Caco-2 (cell line): ENCODE measurements at places on chromosomes 7 and 10. TPM values are rescaled to one million over a fixed set of nuclear protein-coding genes. Genes with fewer than 3 reads are reported as not detected.

Gene SKIDA1
- total RNA-seq, result 5.7 and 6.3 TPM in 2 replicates

Gene CYP2W1
- total RNA-seq, result 24.0 and 25.1 TPM in 2 replicates

Gene C10orf105
- total RNA-seq, result not detected in 2 replicates

Gene PSMA2
- 147 and 159 TPM in 2 replicates for total RNA-seq

Gene ATOH7
- total RNA-seq, result 0.21 and 0.54 TPM in 2 replicates

GRCh38 chr10:62514079-62514693 lies 140.0 kb downstream of the ZNF365 start:
- H3K4me3 ChIP-seq, result no peak overlapping the region
- no peak for DNase-seq
- H3K36me3 ChIP-seq, result no peaks in the 10 kb centered on the region
- no peaks in the 10 kb centered on the region for H3K27me3 ChIP-seq
- H3K4me1 ChIP-seq, result peaks cover 9% of the 10 kb centered on the region

DNA sequence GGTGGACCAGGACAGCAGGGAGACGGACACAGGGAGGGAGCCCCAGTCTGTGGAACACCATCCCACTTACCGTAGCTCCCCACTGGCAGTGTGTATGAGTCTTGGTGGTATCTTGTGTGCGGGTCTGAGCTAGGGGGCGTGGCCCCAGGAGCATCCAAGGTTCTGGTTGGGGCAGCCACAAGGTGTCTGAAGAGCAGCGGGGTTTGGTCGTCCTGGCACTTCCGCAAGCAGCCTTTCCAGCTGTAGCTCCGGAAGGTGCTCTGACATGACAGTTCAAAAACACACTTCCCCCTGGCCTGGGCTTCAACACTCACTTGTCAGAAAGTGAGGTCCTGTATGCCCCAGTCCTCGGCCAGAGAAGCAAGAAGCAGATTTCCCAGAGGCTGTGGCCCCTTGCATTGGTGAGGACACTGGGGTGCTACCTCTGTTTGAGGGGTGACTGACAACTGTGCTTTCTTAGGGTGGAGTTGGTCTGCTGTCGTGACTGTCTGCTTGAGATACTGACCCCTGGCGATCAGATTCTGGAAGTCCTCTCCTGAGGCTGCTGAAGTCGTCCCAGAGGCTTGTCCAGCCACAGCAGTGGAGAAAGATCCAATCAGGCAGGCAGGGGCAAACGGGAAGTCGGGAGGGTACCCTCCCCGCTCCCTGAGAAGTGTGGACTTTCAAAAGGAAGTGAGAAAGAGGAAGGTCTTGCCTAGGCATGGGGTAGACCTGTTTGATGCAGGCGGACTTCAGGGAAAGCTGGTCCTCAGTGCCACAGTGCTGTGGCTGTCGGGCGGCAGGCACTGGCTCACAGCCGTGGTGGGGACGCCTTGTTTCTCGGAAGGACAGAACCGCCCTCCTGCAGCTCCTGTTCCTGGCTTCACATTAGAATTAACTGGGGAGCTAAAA lies 51.4 kb upstream of the PFKFB3 start:
- H3K27ac ChIP-seq, result no peak overlapping the region
- H3K27me3 ChIP-seq, result no peaks in the 10 kb centered on the region
- H3K4me1 ChIP-seq, result no peaks in the 10 kb centered on the region
- no peaks in the 10 kb centered on the region; the same call in 1 of the 2 replicates for H3K36me3 ChIP-seq
- no peak for DNase-seq

- no peak overlapping the region for H3K4me3 ChIP-seq
- peak overlapping the region; percentile 9 for H3K27ac ChIP-seq
- no peaks in the 10 kb centered on the region for H3K36me3 ChIP-seq
- no peak for DNase-seq
- H3K27me3 ChIP-seq, result no peaks in the 10 kb centered on the region
Observed at GRCh38 chr10:26528715-26529393, 90.7 kb downstream of the APBB1IP start.

GRCh38 chr7:154960063-154960790 lies 42.7 kb downstream of the PAXIP1 start:
- peaks cover 6% of the 10 kb centered on the region; the same call in 1 of the 2 replicates for H3K36me3 ChIP-seq
- no peak for DNase-seq
- H3K4me3 ChIP-seq, result no peak overlapping the region
- H3K4me1 ChIP-seq, result no peaks in the 10 kb centered on the region
- H3K27ac ChIP-seq, result no peak overlapping the region

- H3K4me3 ChIP-seq, result no peak overlapping the region
- no peak overlapping the region for H3K27ac ChIP-seq
- H3K27me3 ChIP-seq, result no peaks in the 10 kb centered on the region
- H3K36me3 ChIP-seq, result no peaks in the 10 kb centered on the region
Observed at GRCh38 chr7:130865408-130866236, 131.6 kb upstream of the KLF14 start.

GRCh38 chr7:45145881-45146280 lies 11.7 kb upstream of the RAMP3 start:
- H3K27me3 ChIP-seq, result no peaks in the 10 kb centered on the region
- no peak overlapping the region for H3K27ac ChIP-seq
- no peak overlapping the region for H3K4me3 ChIP-seq

GRCh38 chr10:131762789-131763696 lies 137.8 kb upstream of the PPP2R2D start:
- no peak overlapping the region for H3K4me3 ChIP-seq
- H3K27me3 ChIP-seq, result no peaks in the 10 kb centered on the region
- H3K27ac ChIP-seq, result no peak overlapping the region
- no peaks in the 10 kb centered on the region for H3K4me1 ChIP-seq
- H3K36me3 ChIP-seq, result no peaks in the 10 kb centered on the region

DNA sequence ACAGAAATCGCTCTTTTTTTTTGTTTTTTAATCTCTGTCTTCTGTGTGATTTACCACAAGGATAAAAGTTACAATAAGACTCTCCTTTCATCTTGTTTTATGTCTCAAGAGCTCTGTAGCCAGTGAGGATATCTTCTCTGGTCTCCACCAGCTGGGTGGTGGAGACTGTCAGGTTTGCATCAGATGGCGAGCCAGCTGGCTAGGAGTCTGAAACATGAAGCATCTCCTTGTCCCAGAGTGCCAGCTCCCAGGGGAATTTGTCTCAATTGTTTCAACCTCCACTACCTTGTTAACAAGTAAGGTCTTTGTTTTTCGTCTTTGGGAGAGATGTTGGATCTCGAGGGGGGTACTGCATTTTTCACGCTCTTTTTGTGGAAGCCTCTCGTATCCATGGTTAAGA lies 47.3 kb downstream of the FRMPD2 start:
- DNase-seq, result no peak
- no peaks in the 10 kb centered on the region for H3K36me3 ChIP-seq
- no peak overlapping the region for H3K4me3 ChIP-seq
- no peaks in the 10 kb centered on the region for H3K4me1 ChIP-seq

DNA sequence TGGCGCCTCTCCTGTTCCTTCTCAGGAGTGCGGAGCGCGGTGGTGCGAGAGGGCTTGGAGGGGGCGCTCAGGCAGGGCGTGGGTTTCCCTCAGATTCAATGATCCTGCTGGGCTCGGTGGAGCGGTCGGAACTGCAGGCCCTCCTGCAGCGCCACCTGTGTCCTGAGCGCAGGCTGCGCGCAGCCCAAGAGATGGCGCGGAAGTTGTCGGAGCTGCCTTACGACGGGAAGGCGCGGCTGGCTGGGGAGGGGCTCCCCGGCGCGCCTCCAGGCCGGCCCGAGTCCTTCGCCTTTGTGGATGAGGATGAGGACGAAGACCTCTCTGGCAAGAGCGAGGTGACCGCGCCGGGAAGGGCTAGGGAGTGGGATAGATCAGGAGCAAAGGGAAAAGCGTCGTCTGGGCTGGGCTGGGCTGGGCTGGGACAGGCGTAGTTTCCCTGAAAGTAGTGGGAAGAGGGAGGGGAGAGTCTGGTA lies 17.0 kb downstream of the FAM131B start:
- H3K27ac ChIP-seq, result peak overlapping the region; percentile 40
- no peaks in the 10 kb centered on the region for H3K36me3 ChIP-seq
- DNase-seq, result peak; percentile 86
- H3K27me3 ChIP-seq, result no peaks in the 10 kb centered on the region
